GM04503 (cell line): ENCODE measurements at places on chromosomes 11 and 22.

DNA sequence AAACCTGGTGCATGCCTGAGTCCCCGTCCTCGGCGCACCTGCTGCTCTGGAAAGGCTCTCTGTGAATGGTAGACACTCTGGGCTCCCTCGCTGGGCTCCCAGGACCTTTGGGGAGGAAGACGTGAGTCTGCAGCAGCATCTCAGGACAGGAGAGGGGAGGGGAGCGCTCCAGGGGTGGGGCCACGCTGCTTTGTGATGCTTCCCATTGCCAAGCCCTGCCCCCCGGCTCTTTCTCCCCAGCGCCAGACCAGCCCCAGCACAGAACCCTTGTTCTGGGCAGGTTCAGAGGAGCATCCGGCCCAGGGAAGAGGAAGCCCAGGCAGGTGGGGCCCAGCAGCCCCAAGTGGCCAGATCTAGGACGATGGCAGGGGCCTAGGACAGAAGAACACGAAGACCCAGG, 111.2 kb downstream of the BRD1 start:
- DNase-seq: no peak

DNA sequence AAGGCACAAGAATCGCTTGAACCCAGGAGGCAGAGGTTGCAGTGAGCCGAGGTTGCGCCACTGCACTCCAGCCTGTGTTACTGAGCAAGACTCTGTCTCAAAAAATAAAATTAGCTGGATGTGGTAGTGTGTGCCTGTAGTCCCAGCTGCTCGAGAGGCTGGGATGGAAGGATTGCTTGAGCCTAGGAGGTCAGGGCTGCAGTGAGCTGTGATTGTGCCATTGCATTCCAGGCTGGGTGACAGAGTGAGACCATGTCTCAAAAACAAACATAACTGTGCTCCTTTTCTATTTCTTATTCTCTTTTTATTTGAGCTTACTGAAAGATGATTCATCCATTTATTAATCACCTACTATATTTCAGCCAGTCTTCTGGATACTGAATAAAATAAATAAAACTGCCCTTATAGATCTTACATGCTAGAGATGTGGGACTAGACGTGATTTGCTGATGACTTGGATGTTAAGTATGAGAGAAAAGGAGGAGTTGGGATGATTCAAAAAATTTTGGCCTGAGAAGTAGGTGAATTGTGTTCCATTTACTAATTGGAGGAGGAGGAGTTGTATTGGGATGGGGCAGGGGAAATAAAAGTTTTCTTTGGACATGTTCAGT, 18.0 kb downstream of the PAAF1 start:
- peak; percentile 40 for DNase-seq

GRCh38 chr11:21986361-21986760, 206.5 kb upstream of the ANO5 start:
- DNase-seq: no peak

GRCh38 chr22:30285176-30285845, 4.0 kb downstream of the CASTOR1 start:
- DNase-seq: no peak

- no peak for DNase-seq
Observed at GRCh38 chr11:14554959-14555358, 34.8 kb upstream of the PSMA1 start.

DNA sequence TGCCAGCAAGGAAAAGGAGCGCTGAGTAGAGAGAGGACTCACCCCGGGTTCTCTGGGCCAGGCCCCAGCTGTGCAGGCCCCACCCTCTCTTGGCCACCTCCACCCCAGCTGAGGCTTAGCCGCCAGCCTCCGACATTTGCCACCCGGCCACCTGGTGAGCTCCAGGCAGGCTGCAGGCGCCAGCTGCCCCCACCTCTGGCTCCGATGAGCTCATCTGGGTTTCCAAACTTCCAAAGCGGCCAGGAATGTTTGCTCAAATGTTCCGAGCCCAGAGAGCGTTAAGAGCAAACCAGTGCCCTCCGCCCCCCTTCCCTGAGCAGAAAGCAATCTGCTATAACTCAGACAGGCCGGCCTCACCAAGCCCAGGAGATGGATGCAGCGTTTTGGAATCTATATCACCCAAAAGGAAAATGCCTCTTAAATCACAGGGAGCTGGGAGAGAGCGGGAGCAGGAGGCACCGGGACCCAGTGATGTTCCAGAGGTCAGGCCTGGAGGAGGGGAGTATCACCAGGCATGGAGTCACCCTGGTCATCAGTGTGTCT, 9.1 kb upstream of the MN1 start:
- DNase-seq: no peak

DNA sequence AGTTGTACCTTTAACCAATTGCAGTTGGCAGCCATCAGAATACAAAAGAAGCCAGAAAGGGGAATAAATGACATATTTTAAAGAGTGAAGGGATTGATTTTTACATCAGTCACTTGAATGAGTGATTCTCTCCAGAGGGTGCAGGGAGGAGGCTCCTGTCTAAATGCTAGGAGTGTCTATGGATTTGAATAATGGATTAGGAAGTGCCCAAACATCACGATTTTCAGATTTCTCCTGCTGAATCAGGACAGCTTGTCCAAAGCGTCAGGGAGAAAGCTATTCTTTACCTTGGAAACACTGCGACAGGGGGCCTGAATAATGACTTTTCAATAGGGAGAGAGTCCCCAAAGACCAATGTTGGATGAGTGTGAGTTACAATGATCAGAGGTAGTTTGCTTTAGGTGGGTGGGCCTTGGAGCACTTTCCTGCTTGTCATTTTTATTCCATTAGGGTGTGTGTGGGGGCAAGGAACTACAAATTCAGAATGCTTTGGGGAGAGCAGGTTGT, 735.5 kb downstream of the KCNA4 start:
- no peak for DNase-seq

- DNase-seq: peak; percentile 25
Observed at GRCh38 chr11:2077061-2077802, 62.0 kb downstream of the IGF2 start.

DNA sequence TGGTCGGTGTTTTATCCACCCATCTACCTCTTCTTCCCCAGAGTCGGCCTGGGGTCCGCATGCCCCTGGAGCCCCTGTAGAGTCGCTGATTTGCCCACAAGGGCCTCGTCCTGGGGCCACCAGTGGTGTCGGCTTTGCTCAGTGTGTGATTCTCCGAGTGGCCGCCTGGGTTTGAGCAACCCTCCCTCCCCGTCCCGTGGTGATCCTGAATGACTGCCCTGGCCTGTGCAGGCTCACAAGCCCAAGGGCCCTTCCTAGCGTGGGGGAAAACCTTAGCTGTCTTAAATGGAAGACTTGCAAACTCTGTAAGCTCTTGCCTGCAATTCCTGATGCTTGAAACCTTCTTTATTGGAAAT, 128.3 kb downstream of the OSBP2 start:
- DNase-seq: no peak

GRCh38 chr22:46867106-46867505, 104.7 kb downstream of the TBC1D22A start:
- DNase-seq: no peak

GRCh38 chr11:32333320-32333991, 101.9 kb downstream of the WT1 start:
- no peak for DNase-seq

DNA sequence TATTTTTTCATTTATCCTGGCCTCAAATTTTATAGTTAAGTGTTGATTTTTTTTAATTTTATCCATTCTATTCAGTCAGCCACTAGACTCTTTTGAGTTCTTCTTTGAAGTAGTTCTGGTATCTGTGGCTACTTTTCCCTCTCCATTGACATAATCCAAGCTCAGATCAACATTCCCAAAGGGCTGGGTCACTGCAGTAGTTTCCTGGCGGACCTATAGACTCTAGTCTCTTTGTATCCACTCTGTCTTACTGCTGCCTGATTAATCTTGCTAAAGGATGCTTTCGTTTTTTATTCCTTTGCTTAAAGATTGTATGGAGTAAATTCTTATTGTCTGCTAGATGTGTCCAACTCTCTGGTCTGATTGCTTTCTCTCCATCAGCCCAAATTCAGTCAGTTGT, 87.6 kb downstream of the UVRAG start:
- no peak for DNase-seq
